ENCODE measurements at places on chromosomes 16 and 17.

DNA sequence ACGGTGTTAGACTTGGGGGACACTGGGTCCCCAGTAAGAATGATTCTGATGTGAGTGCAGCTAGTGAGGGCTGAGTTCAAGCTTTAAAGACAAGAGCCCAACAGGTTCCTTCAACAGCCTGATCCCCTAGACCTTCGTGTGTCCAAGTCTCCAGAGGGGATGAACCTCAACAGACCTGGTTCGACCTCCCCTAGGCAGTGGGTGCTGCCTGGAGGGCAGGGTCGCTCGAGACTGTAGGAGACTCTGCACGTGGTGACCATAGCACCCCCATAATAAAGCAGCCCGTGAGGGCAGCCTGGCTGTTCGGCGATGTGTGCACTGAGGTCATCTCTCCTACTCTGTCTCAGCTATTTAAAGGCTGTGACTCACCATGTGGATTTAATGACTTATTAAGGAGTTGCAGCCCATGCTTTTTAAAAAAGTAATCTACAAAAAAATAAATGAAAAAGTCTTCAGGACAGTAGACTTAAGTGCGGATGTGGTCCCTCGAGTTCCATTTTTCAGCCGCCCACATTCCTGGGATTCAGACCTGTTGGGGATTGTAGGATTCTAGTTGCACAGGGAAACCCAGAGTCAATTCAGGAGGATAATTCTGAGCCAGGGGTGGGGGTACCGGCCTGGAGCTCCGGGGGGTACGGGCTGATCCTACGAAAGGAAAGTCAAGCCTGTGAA, 23.4 kb upstream of the METRNL start:
- no peak for DNase-seq

GRCh38 chr17:2094891-2095535, 40.1 kb downstream of the HIC1 start:
- DNase-seq, result no peak

- no peak for DNase-seq
Observed at GRCh38 chr17:8140065-8141029, 11.9 kb downstream of the PER1 start.

GRCh38 chr17:10888858-10889257, 51.0 kb upstream of the PIRT start:
- DNase-seq, result no peak

GRCh38 chr16:2468233-2468724, 2.8 kb upstream of the NTN3 start:
- DNase-seq, result peak; percentile 81

- DNase-seq, result no peak
Observed at GRCh38 chr17:58161566-58161965, 5.2 kb upstream of the OR4D2 start.

DNA sequence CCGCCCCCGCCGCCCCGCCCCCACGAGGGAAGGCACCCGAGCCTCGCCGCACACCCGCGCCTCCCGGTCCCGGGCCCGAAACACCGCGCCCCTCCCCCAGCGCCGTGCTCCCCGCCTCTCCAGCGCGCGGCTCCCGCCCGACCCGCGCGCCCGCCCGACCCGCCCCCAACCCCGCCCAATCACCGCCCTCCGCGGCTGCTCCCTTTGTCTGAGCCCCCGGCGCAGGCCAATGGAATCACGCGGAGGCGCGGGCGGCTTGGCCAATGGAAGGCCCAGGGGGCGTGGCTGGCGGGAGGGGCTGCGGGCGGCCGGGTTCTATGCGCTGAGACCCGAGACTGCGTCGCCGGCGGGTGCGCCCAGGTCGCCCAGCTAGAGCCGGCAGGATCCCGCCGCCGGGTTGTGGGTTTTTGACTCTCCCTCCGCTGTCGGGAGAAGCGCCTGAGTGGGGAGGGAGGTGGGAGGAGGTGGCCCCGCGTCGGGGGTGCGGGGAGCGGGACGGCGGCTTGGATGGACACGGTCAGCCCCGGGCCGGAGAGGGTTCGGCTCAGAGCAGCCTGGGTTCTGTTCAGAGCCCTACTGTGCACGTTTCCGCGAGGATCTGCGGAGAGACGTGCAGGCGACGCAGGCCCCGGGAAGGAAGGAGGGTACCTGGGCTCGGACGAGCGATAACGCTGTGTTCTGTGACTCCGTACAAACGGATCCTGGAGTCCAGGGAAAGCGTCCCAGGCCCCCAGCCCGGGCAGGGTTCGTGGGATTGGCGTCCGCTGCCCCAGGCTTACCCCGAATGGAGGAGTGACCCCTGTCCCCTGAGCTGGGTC, 49.0 kb upstream of the BAHCC1 start:
- DNase-seq, result peak; percentile 98

- no peak for DNase-seq
Observed at GRCh38 chr16:51409001-51409675, 258.1 kb upstream of the SALL1 start.

GRCh38 chr17:7632492-7632894, 2.6 kb downstream of the SHBG start:
- no peak for DNase-seq

- no peak for DNase-seq
Observed at GRCh38 chr17:4130715-4131114, 12.1 kb downstream of the ZZEF1 start.

- DNase-seq, result no peak
Observed at GRCh38 chr17:81428948-81429774, 33.9 kb downstream of the BAHCC1 start.

GRCh38 chr17:17080181-17080631, 37.9 kb downstream of the MPRIP start:
- no peak for DNase-seq

GRCh38 chr17:68389041-68389440, 68.3 kb downstream of the WIPI1 start:
- DNase-seq, result no peak

GRCh38 chr16:65889533-65889966, 476.9 kb upstream of the CDH5 start:
- DNase-seq, result no peak

- no peak for DNase-seq
Observed at GRCh38 chr17:42547001-42547461, 5.7 kb upstream of the HSD17B1 start.

DNA sequence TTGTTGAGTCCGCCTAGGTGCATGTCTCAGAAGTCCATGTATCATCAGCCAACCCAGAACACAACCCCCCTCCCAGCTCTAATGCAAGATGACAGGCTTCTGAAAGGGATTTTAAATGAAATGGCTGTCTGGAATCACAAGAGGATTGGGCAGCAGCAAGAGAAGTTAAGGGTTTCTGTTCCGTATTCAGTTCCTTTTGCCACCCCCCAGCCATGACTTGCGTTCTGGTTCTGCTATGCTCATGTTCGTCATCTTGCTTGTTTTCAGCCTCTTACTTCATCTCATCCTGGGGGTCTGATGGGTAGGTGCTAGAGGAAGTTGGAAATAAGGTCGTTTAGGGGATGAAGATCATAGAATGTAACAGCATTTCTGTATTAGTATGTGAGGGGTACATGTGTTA, 12.0 kb downstream of the MINK1 start:
- DNase-seq, result no peak

- DNase-seq, result no peak
Observed at GRCh38 chr17:43461185-43461584, 22.6 kb upstream of the DHX8 start.

DNA sequence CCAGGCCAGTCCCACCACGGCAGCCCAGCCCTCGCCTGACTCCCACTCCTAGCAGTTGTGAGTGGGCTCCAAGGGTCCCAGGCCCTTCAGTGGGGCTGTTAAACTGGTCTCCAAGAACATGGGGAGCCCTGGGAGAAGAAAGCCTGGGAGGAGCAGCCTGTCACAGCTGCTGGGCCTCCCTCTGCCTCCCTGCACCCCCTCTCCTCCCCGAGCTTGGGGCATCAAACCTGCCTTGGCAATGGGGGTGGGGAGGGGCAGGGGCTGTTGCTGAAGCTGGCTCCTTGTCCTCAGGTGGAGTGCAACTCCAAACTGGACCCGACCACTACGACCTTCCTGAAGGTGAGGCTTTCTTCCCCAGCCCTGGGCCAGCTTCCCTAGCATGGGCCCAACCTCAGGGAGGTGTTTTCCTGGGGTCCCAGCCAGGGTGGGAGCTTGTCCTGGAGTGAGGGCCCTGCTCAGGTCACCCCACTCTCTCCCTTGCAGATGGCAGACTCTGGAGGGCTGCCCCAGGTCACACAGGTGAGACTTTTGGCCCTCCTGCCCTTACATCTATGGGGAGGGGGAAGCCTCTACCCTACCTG, 6.6 kb upstream of the SETD6 start:
- DNase-seq, result no peak

- no peak for DNase-seq
Observed at GRCh38 chr17:35082073-35082657, 18.7 kb upstream of the RFFL start.

DNA sequence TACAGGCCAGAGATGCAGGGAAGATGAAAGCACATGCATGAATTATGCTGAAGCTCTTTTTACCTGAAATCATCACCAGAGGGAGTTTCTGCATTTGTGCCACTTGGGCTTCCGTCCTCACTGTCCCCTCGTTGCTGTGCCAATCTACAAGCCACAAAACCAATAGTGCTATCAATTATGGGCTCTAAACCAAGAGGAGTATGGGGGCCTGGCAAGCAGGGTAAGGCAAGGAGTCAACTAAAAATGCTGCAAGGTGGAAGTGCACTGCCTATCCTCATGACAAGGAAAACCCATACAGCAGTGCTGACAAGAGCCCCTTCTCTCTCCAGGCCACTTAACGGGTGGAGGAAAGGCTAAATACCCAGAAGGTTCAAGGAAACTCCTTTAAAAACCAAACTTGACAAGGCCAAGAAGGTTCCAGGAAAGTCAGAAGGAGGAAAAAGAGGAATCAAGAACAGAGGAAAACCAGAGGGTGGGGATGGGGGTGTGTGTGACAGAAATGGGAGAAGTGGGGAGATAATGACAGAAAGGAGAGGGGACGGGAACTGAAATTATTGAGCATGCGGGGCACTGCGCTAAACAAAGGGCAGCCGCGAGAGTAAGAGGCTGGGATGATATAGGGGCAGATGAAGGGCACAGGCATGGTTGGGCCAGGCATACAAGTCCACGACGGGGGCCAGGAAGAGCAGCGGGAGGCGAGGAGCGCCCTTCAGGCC, 674 bp downstream of the C17orf75 start:
- no peak for DNase-seq

GRCh38 chr16:75079346-75079926, 37.1 kb downstream of the LDHD start:
- no peak for DNase-seq

- no peak for DNase-seq
Observed at GRCh38 chr16:79836144-79836543, 235.6 kb upstream of the MAF start.

DNA sequence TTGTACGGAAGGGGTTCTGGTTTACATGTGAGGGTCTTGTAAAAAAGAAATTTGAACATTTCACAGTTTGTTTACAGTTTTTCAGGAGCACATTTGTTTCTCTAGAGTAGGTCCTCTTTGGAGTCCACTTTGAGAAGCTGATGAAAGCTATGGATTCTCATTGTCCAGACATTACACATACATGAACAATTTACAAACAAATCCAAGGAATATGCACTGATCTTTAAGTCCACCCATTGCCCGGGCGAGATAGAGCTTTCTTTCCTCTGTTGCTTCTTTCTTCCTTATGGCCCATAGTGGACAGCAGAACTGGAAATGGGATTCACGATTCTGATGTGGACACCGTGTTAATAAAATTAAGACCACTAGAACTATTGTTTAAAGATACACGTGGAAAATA, 1.9 kb downstream of the DCAF7 start:
- no peak for DNase-seq

DNA sequence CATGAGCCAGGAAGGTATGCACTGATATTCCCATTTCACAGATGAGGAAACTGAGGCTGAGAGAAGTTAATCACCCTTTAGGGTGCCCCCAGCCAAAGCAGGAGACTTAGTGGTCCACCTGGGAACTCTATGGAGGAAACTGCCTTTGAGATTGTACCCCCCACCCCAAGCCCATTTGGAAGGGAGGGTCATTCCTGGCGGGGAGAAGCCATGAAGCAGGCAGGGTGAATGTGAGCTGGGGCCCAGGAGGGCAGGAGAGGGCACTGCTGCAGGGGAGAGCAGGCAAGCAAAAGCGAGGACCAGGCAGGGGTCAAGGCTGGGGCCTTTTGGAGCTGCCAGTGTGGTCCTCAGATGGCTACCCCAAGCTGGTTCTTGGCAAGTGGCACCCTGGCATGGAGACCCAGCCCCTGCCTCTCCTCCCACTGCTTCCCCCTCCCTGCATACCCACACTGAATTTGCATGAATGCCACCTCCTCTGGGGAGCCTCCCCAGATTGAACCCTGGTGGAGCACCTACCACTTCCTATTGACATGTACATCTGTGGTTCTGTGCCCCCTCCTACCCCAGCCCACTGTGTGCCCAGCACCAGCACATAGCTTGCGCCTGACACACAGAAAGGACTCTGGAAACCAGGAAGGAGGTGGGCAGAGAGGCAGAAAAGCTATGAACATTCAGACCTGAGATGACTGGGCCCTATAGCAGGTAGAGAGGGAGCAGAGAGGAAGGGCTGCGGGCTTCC, 965 bp upstream of the TMC6 start:
- no peak for DNase-seq

GRCh38 chr16:14628806-14629611, 1.1 kb downstream of the PARN start:
- DNase-seq, result no peak
